Activated CD4-positive, alpha-beta T cell treated with anti-CD3 and anti-CD28 coated beads, Interleukin-2, Interleukin-6, amounts not matched to agents 100 ng/mL and 50 ng/mL, durations not matched to agents 16 hours and 8 hours (primary cell): ENCODE measurements at places on chromosomes 6 and 20.
A peak's percentile ranks its signal among the peaks of the same experiment; 100 is the strongest.

DNA sequence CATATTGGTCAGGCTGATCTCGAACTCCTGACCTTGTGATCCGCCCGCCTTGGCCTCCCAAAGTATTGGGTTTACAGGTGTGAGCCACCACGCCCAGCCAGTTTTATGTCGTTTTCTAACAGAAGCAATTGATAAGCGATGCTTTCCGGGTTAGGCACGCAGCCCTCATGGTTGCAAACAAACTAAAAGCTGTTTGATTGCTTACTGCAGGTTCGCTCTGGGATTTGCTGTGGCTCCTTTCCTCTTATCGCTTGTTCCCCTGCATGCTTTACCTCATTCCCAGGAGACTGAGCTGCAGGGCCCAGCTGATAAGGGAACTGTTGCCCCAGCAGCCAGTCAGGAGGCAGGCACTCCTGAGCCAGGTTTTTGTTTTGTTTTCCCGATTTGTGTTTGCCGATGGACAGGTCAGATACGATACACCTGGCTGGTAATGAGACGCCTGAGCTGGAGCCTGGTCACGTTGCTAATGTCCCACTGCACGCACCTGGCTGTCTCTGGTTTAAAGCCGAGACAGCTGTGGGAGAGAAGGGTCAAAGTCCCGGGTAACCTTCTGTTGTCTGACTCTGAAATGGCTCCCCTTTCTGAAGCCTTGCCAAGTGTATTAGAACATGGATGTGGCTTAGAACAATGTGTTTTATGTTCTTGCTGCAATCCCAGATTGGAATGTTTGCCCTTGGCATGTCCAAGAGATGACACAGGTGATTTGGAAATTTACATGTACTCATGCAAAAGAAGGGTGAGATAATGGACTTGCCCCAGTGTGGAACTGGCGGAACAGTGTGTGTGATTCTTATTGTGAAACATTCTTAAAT, 19.9 kb downstream of the DSP start:
- no peak for DNase-seq

DNA sequence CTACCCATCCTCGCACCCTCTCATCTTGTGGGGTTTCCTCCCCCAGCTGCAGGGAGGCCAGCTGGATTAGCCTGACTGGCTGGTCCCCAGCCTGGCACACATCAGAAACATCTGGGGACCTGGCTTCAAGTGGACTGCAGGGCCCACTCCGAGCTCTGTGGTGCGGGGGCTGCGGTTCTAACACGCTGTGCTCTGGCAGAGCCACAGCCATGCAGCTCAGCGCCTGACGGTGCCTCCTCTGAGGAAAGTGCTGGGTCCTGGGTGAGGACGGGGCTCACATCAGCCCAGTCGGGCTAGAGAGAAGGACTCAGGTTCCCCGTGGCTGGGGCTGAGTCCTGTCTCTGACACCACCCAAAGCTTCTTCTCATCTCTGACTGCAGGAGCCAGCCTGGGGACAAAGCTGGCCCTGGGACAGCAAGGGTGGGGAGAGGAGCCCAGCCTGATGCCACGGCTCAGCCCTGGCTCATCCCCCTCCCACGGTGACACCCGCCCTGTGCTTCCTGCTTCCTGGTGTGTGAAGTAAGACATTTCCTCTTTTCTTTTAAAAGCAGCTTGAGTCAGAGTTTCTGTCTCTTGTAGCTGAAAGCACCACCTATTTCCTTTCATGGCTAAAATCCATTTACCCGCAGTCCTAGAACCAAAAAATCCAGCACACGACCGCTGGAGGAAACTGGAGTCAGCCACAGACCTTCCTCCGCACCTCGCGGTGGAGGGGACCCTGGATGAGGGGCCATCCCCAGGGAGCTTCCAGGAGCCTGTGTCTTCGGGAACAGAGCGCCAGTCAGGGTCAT, 127.4 kb upstream of the AFDN start:
- peak; percentile 78 for DNase-seq

GRCh38 chr6:68333442-68333841, 301.6 kb upstream of the ADGRB3 start:
- no peak for DNase-seq

GRCh38 chr6:69894578-69895347, 28.4 kb downstream of the COL19A1 start:
- DNase-seq = no peak

GRCh38 chr6:108875161-108875555, 26.9 kb downstream of the ARMC2 start:
- no peak for DNase-seq
